ENCODE measurements at places on chromosomes 12 and 14. TPM values are rescaled to one million over a fixed set of nuclear protein-coding genes. Genes with fewer than 3 reads are reported as not detected.

- peak; percentile 38 for DNase-seq
Observed at GRCh38 chr12:19183121-19183838, 53.7 kb downstream of the PLEKHA5 start.

- no peak for DNase-seq
Observed at GRCh38 chr14:75539162-75539560, 16.9 kb downstream of the BATF start.

DNA sequence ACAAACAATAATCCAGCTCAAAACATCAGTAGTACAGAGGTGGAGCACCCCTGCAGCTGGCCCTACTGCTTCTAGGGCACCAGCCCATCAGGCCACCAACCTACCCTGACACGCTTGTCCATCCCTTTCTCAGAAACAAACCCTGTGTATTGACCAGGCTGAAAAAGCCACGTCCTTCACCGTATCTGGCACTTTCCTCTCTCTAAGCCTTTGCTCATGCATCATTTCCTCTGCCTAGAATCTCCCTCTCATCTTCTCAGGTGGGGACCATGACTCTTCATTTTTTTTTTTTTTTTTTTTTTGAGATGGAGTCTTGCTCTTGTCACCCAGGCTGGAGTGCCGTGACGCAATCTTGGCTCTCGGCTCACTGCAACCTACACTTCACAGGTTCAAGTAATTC, 25.3 kb upstream of the FLVCR2 start:
- no peak for DNase-seq

- peak; percentile 23 for DNase-seq
Observed at GRCh38 chr12:48817873-48818830, at the start of gene CACNB3. Gene CACNB3, plus strand, starts transcription at chr12:48818496. Its CDS starts 434 bp downstream, at chr12:48818930.

DNA sequence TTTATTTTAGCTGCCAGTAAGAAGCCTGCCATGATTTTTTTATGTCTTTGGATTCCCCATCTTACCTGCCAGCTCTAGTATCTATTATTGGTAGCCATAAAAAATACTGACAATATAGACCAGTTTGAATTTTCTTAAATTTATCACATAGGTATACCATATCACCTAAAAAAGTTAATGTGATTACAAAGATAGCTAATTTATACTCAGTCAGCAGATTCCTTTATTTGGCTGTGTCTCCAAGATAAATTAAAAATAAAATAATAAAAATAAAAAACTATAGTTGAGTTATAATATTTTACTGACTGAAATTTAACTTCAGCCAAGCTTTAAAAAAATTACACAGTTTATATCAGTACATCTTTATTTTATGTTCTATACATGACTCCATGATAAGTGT, 128.3 kb downstream of the GPHN start:
- DNase-seq: no peak

- DNase-seq: no peak
Observed at GRCh38 chr14:68968721-68969120, 10.4 kb downstream of the ACTN1 start.

DNA sequence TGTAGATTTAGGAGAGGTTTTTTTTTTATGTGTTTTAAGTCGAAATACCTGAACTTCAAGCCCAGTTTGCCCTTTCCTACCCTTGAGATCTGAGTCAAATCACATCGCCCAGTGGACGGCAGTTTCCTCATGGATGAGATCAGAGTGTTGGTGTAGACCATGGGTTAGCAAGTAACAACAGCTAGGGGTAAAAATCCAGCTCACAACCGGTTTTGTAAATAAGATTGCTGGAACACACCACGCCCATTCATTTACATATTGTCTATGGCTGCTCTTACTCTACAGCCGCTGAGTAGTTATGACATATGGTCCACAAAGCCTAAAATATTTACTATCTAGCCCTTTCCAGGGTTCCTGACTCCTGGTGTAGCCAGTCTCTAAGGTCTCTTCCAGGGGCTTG, 158.5 kb upstream of the PLEKHG7 start:
- no peak for DNase-seq

DNA sequence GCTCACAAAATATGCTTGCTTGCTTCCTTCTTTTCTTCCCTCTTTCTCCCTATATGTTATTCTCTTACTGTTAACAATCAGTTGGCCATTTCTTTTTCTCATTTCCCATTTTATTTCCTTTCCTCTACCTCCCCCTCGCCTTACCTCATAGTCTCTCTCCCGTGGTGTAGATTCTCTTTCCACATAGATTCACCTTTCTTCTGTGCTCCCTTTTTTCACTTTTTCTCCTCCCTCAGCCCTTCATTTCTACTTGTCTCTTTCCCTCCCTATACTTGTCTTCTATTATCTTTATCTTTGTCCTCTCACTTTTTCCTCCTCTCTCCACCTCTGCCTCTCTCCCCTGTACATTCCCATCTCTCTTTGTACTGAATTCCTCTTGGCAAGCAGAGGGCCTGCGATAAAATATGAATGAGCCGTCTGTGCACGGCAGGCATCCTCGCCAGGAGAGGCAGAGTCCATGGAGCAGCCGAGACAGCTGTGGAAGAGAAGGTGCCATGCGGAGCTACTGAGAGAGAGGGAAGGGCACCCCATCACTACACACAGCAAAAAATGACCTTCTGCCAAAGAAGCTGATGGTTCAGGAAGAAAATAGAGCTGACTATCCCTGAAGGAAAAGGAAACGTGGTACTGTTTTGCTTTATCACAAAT, 12.1 kb downstream of the C14orf93 start:
- DNase-seq: no peak

The DACT1 gene
- 4.5 TPM for total RNA-seq

The TAS2R19 gene
- total RNA-seq: 0.52 TPM

The NOXRED1 gene
- 0.15 TPM for total RNA-seq

GRCh38 chr12:132487311-132487741, 2.6 kb upstream of the FBRSL1 start:
- no peak for DNase-seq

GRCh38 chr12:41409628-41410027, 221.5 kb downstream of the PDZRN4 start:
- no peak for DNase-seq

GRCh38 chr12:68454892-68455291, 122.7 kb upstream of the MDM1 start:
- DNase-seq: no peak

DNA sequence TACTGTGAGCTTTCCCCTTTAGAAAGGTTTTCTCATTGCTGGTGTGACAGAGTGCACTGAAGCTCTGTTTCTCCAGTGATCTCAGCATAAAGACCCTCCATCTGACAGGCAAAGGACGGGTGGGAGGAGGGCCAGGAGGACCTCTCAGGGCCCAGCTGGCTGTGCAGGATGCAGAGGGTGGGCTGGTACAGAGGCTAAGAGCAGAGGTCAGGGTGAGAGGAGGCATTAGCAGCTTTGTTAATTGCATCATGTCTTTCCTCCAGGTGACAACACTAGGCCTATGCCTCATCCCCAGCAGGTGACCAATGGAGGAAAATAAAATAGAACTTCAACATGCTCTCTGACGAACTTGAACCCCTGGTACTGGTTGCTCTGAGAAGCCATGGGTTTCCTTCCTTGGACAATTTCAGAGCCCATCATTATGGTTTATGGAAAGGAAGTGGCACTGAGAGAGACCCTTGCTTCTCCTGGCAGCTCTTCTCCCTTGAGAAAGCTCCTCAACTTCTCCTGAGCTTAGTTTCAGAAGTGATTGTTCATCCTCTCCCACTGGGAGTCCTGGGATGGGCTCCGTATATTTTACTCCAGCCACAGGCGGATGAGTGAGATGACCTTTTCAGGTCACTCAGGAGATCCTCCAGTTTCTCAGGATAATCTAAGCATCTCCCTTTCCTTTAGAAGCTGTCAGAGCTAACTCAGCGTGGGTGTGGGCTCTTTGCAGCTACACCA, 45.8 kb upstream of the ATP23 start:
- peak; percentile 3 for DNase-seq

- peak; percentile 49 for DNase-seq
Observed at GRCh38 chr14:69037790-69038454, 58.8 kb upstream of the ACTN1 start.

The PLEKHH1 gene
- 0.21 TPM for total RNA-seq

The FOXG1 gene
- not detected for total RNA-seq

The COL2A1 gene
- not detected for total RNA-seq

DNA sequence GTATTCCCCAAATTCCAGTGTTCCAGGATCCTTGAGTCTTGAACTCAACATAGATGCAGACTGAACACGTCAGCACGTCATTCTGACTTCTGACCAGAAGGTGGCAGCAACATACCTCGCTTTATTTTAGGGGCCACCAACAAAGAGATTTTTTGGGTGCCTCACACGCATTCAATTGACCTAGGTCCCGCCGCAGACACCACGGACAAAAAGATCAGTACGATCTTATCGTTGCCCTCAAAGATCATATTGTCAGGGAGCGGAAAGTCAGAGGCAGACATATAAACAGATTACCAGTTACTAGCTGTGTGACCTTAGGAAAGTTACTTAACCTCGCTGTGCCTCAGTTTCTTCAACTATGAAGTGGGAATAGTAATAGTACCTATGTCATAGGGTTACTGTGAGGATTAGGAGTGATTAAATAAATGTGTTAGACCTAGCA, 6.5 kb upstream of the PRPH start:
- DNase-seq: peak; percentile 58

DNA sequence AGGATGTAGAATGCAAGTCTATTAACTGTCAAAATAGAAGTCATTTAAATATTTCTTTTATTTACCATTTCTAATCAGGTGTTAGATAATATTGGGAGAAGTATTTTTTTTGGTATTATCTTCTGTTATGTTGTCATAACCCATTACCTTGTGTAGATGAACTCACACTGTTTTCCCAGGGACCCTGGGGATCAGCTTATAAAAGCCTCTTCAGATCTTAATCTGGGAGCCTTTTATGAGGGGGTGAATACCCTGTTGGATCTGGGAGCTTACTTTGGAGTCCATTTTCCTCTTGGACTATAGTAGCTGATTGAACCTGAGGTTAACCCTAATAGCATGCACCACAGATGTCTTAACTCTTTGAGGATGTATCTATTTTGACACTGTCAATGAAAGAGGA, 176.3 kb upstream of the ATP2B1 start:
- DNase-seq: no peak

GRCh38 chr12:62760779-62761178, 174.2 kb downstream of the PPM1H start:
- no peak for DNase-seq

DNA sequence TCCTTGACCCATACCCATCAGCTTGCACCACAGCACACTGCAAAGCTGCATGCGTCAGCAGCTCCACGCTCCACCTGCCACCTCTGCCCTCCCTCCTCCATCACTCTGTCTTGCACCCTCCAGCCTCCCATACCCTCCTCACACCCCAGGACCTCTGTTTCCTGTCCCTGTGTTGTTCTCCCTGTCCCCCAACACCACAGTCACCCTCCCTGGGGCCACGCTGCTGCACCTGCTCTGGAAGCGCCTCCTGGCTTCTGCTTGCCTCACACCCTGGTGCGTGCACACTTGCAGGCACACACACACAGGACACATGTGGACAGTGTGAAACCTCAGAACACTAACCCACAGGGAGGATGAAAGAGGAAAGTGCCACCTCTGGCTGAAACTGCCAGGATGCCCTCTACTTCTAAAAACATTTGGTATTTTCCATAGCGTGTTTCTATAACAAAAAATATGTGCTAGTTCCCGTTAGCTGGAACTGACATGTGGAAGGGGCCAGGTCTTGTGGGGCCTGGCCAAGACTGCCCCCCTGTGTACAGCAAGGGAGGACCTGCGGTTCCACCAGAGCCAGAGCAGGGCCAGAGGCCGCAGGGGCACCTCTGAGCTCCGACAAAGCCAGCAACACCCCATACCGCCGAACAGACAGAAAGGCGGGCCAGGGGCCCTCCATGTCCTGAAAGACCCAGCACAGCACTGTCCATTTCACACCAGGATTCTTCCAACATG, 10.0 kb downstream of the BRF1 start:
- DNase-seq: no peak

The PMEL gene
- total RNA-seq: 0.91 TPM

DNA sequence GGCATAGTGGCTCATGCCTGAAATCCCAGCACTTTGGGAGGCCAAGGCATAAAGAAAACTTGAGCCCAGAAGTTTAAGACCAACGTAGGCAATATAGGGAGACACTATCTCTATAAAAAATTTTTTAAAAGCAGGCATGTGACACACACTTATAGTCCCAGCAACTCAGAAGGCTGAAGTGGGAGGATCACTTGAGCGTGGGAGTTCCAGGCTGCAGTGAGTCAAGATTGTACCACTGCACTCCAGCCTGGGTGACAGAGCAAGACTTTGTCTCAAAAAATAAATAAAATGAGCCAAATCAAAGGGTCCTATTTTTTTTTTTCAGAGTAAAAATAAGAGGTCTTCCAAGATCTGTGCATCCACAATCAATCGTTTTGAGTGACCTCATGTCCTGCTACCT, 237.6 kb downstream of the SLC16A7 start:
- no peak for DNase-seq

DNA sequence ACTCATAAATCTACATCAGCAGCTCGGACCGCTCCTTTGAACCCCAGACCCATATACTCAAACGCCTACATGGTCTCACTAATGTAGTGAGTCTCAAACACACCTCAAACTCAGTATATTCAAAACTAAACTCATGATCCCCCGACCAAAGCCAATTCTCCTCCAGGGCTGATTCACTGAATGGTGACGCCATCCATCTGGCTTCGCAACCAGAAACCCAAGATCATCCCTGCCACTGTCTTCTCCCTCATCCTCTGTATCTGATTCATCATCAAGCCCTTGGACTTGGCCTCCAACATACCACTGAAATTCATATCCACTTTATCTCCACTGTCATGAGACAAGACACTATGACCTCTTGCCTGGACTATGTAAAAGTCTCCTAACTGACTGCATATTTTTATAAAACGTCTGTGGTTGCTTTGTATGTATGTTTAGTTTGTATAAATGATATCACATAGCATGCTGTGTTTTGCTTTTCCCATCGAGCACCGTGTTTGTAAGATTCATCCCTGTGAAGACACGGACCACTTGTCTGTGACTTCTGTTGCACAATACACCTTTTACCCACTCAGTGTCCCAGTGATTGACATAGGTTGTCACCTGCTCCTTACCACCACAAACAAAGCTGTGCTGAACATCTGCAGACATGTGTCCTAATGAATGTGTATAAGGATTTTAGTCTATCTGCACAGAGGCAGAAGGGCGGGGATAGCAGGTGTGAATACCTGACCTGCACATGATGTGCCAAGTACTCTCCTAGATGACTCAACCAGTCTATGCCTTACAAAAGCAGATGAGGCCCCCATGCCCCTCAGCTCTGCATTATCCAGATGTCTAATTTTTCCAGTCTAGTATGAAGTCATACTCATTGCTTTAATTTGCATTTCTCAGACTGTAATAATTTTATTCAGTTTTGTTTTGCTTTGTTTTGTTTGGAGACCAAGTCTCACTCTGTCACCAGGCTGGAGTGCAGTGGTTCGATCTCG, 76.9 kb downstream of the VWF start:
- peak; percentile 94 for DNase-seq

DNA sequence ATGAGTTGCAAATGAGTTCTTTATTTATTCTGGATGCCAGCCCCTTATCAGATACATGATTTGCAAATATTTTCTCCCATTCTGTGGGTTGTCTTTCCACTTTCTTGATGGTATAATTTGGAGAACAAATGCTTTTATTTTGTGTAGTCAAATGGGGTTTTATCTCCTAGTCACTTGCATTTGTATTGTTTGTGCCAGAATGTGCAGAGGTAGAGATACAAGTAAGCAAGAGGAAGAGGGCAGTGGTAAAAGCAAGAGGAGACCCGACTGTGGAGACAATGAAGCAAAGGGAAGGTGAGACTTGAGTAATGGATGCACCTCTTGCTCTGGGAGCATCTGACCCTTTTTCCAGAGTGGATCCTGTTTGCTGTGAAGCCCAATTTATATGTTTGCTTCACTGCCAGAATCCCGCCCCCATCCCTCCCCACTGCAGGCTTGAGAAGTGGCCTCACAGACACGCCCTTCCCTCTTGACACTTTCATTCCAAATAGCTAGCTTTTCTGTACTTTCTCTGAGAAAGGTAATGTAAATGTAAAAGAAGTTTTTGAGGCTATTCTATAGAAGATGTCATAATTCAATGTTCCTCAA, 786 bp upstream of the PFKM start:
- DNase-seq: no peak

The LRFN5 gene
- not detected for total RNA-seq
